ENCODE measurements at places on chromosomes 7 and 10.

DNA sequence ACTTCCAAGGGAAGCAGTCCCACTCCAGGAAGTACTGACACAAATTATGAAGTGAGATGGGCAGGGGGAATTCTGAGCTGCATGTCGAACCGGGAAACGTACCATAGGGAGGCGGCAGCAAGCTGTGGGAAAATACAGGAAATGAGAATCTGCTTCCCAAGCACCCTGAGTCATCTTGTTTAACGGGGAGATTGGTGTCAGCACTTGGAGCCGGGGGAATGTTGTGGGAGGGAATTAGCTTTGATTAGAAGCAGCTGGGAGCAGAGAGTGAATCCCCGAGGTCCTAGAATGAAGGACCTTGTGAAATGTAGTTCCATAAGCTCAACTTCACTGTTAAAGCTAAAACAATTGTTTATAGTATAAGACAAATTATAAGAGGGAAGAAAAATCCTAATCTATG lies 141.4 kb upstream of the PRKCQ start:
- H3K4me1 ChIP-seq: no peaks in the 10 kb centered on the region
- no peak overlapping the region for H3K27ac ChIP-seq
- no peaks in the 10 kb centered on the region for H3K27me3 ChIP-seq
- H3K4me3 ChIP-seq: no peak overlapping the region
- no peaks in the 10 kb centered on the region for H3K36me3 ChIP-seq

- no peak overlapping the region for H3K4me3 ChIP-seq
- no peaks in the 10 kb centered on the region for H3K36me3 ChIP-seq
- H3K4me1 ChIP-seq: no peaks in the 10 kb centered on the region
- DNase-seq: no peak
Observed at GRCh38 chr10:63711867-63712716, 190.9 kb downstream of the REEP3 start.

GRCh38 chr10:104297697-104298660 lies 29.0 kb downstream of the GSTO2 start:
- H3K27me3 ChIP-seq: no peaks in the 10 kb centered on the region
- peaks cover 18% of the 10 kb centered on the region for H3K4me1 ChIP-seq

DNA sequence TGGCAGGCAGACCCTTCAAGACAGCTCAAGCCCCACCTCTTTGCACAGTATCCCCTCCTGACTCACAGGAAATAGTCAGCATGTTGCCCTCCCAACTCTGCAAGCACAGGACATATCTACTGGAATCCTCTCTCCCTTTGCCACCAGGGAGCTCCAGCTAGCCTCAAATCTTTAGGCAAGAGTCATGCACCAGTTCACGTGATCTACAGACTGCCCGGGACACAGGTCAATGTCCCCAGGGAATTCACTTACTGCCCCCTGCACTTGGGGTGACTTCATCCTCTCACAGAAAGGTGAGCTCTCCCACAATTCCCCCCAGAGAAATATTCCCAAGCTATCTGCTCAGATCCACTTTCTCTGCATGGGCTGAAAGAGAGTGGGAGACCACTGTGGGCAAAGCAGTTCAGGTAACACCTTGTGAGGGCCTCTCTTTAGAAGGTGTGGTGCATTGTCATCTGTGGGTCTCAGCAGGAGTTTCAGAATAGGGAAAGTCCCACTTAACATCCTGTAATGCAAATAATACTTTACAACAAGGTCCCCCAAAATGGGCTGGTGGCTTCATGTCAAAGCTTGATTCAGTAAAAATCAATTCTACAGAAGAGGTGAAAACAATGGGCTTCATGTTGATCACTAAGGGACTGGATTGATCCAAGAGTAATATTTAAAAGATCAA lies 129.9 kb downstream of the NOC3L start:
- DNase-seq: no peak
- H3K4me1 ChIP-seq: no peaks in the 10 kb centered on the region
- H3K27ac ChIP-seq: no peak overlapping the region

GRCh38 chr7:14480281-14480680 lies 422.3 kb downstream of the DGKB start:
- no peak overlapping the region for H3K27ac ChIP-seq
- no peaks in the 10 kb centered on the region for H3K4me1 ChIP-seq
- H3K27me3 ChIP-seq: no peaks in the 10 kb centered on the region
- no peaks in the 10 kb centered on the region for H3K36me3 ChIP-seq

GRCh38 chr7:44955733-44956132 lies 23.1 kb downstream of the MYO1G start:
- H3K36me3 ChIP-seq: no peaks in the 10 kb centered on the region
- H3K4me1 ChIP-seq: peaks cover 20% of the 10 kb centered on the region
- no peak overlapping the region for H3K4me3 ChIP-seq
- no peak for DNase-seq
- H3K27ac ChIP-seq: no peak overlapping the region

- H3K4me1 ChIP-seq: no peaks in the 10 kb centered on the region
- no peak overlapping the region for H3K4me3 ChIP-seq
- no peaks in the 10 kb centered on the region for H3K27me3 ChIP-seq
Observed at GRCh38 chr7:139709485-139709884, 68.3 kb downstream of the HIPK2 start.

- no peak overlapping the region for H3K27ac ChIP-seq
- no peak overlapping the region for H3K4me3 ChIP-seq
- DNase-seq: no peak
- H3K27me3 ChIP-seq: no peaks in the 10 kb centered on the region
- H3K36me3 ChIP-seq: no peaks in the 10 kb centered on the region
Observed at GRCh38 chr10:45451407-45451806, 77.4 kb downstream of the ALOX5 start.

DNA sequence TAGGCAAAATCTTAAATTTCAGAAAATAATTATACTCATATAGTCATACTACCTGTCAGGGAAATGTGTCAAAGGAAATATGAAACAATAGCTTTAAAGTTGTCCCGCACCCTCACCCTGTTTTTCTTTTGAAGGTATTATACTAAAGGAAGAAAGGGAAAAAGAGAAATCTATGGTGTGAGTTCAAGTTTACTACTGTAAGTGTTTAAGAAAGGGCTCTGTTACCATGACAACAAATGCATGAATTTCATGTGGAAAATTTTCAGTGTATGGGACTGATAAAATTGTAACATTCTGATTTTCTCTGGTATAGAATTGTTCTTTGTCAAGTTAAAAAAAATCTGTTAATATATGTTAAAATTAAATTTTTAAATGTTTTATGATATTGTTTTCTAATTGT lies 229.8 kb downstream of the ADK start:
- no peak overlapping the region for H3K27ac ChIP-seq
- no peaks in the 10 kb centered on the region for H3K36me3 ChIP-seq
- H3K4me3 ChIP-seq: no peak overlapping the region
- no peaks in the 10 kb centered on the region for H3K27me3 ChIP-seq
- H3K4me1 ChIP-seq: 0 out of 2 replicates have a peak, but pooled peaks cover 3% of the 10 kb centered on the region

- peak within 1 kb of the TSS; percentile 73 for H3K4me3 ChIP-seq
- peak; percentile 96 for DNase-seq
- no peaks in the 10 kb centered on the region for H3K27me3 ChIP-seq
- peaks cover 34% of the 10 kb centered on the region for H3K4me1 ChIP-seq
- no peaks in the 10 kb centered on the region for H3K36me3 ChIP-seq
Observed at GRCh38 chr7:135147899-135148721, at the start of gene TMEM140. Gene TMEM140, plus strand, starts transcription at chr7:135148072. Its CDS starts 16,370 bp downstream, at chr7:135164442.

DNA sequence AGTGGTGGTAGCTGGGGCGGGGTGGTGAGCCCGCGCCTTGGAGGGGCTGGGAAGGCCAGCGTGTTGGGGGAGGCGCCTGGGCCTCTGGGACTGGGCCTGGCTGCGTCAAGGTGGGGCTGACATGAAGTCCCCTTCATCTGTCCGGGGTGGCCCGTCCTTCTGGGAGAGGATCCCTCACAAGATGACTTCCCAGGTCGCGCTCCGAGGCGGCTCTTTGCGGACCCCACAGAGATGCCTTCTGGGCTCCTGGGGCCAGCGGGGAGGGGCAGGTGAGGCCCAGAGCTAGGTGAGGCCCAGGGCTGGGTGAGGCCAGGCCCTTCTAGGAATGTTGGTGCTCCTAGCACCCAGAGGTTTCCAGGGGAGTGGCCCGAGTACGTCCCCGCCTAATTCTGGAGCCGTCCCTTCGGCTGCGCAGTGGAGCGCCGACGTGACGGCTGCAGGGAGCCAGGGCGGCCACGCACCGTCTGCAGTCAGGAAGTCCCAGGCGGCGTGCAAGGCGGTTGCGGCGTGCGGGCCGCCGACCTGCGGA lies 58.2 kb upstream of the NUPR2 start:
- no peak for DNase-seq
- no peak overlapping the region for H3K4me3 ChIP-seq
- H3K27me3 ChIP-seq: no peaks in the 10 kb centered on the region
- no peaks in the 10 kb centered on the region for H3K36me3 ChIP-seq
- H3K4me1 ChIP-seq: no peaks in the 10 kb centered on the region
- H3K27ac ChIP-seq: no peak overlapping the region

DNA sequence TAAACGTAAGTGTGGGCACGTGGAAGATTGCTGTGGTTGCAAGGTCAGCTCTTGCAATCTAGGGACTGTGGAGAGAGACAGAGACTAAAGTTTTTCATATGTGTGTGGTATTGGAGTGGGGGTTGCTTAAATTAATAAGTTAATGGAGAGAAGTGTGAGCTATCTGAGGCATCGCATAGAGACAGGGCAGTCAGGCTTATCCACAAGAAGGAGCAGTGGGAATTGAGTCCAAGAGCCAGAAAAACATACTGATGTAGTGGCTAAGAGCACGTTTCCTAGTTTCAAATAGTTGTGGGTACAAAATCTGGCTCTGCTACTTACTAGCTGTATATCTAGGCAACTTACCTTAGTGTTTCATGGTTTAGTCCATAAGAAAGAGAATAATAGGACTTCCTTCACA lies 65.8 kb downstream of the SORCS3 start:
- no peaks in the 10 kb centered on the region for H3K4me1 ChIP-seq
- no peak overlapping the region for H3K4me3 ChIP-seq
- no peak overlapping the region for H3K27ac ChIP-seq
- H3K36me3 ChIP-seq: no peaks in the 10 kb centered on the region

DNA sequence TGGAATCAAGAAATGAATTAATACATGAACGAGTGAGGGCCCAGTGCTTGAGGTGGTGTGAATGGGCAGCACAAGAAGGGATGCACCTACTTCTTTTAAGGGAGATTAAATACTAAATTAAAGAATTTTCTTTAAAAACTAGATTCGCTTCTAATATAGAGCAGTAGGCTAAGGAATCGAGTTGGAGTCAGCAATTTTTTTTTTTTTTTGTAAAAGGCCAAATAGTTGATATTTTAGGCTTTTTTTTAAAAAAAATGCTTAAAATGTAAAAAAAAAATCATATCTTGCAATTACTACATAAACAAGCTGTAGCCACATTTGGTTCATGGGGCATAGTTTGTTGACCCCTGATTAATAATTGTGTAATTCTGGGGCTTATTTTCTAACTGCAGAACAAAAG lies 31.9 kb downstream of the A1CF start:
- H3K4me1 ChIP-seq: no peaks in the 10 kb centered on the region
- H3K27me3 ChIP-seq: no peaks in the 10 kb centered on the region
- H3K4me3 ChIP-seq: no peak overlapping the region
- H3K36me3 ChIP-seq: no peaks in the 10 kb centered on the region
- H3K27ac ChIP-seq: no peak overlapping the region
- DNase-seq: no peak

DNA sequence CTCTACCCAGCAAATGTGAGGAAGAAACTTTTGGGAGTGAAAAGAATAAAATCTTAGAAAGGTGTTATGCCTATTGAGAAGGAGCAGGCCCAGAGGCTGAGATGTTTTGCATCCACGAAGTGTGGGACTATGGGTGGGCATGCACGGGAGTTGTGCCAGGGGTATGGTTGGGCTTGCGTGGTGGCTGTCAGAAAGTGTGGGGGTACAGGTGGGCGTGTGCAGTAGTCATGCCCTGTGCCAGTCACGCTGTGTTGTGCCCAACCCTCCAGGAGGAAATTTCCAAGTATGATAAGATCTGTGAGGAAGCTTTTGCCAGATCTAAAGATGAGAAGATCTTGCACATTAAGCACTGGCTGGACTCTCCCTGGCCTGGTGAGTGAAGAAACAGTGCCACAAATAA lies 52.9 kb upstream of the ZMIZ2 start:
- no peak for DNase-seq
- no peak overlapping the region for H3K4me3 ChIP-seq
- no peaks in the 10 kb centered on the region for H3K27me3 ChIP-seq
- H3K4me1 ChIP-seq: no peaks in the 10 kb centered on the region

All from MM.1S (cell line).